GM13976 (cell line): ENCODE measurements at places on chromosomes 2 and 18.

DNA sequence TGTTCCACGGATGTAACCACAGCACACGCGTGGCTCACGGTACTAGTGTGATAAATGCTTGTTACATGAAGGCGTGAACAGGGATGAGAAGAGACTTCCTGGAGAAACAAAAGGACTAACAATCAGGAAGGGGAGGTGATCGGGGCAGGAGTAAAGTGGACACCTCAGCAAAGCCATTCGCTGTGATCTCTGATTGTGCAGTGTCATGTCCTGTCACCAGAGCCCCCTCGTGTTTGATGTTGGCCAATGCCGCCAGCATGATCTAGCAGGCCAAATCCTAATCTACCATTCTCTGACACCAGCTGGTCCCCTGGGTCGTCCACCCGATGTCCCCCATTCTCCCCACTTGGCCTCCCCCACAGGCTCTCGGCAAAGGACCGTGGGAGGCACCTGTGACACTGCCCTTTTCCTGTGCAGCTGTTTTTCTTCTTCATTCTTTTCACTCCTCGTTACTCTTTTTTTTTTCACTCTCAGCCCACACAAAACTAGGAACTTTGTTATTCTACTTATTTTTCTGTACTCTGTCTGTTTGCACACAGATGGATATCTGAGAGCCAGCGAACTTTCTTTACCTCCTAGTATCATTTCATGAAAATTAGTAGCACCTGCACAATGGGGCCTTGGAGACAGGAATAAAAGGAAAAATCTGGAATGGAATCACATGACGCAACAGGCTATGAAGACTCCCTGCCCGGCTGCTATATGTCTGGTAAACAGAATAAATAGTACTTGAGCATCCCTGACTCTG is 146.8 kb downstream of the TGIF1 start:
- DNase-seq: peak; percentile 69

DNA sequence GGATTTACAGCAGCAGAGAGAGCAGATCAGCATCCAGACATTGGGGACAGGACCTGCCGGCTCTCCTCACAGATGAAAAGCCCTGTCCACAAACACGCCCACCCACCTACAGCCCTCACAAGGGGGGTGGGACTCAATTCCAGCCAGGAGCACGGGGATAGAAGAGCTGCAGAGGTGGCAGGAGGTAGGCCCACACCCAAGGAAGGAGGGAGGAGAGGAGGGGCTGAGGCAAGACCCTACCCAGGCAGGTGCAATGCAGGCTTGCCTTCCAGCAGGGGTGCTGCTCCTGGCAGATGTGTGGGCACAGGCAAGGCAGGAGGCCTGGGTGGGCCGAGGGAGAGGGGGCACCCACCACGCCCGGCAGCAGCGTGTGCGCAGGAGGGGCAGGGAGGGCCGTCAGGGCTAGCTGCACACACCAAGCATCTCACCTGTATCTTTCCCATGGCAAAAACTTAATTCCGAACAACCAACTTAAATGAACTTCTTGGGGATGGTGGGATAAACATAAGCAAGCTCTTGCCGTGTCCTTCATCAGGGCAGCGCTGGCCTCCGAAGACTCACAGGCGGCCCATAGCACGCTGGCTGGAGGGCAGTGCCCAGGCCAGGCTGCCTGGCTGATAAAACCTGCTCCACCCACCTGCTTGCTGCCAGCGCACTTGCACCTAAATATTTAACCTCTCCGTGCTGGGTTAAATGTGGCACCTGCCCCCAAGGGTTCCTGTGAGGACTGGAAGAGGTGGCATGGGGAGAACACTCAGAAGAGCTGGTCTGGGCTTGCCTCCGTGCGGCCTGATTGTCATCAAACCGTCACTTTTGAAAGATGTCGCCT is 219.5 kb downstream of the HDAC4 start:
- DNase-seq: no peak

DNA sequence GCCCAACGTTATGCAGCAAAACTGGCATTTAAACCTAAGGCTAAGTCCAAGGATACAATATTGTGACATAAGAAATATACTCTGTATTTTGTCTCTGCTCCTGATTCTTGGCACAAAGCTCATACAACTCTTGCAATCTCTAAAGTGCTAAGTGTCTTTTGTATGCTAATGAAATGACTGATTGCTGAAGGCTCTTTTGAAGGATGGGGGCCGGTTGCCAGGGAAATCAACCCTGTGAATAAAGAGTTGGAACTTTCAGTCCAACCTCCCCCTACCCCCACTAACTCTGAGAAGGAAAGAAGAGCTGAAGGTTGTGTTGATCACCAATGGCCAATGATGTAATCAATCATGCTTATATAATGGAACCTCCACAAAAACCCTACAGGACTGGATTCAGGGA is 40.3 kb downstream of the SESTD1 start:
- no peak for DNase-seq

DNA sequence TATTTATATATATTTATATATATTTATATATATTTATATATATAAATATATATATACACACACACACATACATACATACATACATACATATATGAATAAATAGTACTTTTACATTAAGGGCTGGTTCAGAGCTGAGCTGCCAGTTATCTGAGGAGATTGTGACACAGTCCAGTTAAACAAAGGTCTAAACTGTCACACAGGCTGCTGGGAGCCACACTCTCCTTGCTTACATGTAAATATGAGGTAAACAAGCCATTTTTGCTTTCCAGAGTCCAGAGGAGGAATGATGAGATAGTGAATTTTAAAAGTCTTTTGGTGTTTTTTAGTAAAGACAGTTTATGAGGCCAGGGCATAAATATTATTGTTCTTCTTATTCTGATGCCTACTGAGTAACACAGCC is 377.5 kb upstream of the PIK3C3 start:
- DNase-seq: no peak

DNA sequence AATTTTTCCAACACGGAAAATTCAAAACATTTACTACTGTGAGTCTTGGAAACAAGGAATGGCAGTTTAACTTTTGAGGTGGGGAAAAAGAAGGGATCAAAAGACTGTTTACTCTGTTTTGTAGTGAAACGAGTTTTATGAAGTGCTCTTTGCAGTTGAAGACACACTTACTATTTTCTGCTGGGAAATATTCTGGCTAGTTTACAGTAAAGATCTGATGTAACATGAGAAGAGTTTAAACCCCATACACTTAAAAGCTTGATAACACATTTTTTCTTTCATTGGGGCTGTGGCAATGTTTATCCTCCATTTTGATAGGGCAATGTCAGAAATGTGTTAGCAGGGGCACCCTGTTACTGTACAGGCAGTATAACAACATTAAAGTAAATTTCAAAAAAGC is 124.9 kb upstream of the SMAD7 start:
- no peak for DNase-seq

- peak; percentile 56 for DNase-seq
Measured at GRCh38 chr2:239293775-239294430, 106.9 kb downstream of the HDAC4 start.

- DNase-seq: no peak
Measured at GRCh38 chr2:20914087-20914486, 91.2 kb upstream of the LDAH start.

DNA sequence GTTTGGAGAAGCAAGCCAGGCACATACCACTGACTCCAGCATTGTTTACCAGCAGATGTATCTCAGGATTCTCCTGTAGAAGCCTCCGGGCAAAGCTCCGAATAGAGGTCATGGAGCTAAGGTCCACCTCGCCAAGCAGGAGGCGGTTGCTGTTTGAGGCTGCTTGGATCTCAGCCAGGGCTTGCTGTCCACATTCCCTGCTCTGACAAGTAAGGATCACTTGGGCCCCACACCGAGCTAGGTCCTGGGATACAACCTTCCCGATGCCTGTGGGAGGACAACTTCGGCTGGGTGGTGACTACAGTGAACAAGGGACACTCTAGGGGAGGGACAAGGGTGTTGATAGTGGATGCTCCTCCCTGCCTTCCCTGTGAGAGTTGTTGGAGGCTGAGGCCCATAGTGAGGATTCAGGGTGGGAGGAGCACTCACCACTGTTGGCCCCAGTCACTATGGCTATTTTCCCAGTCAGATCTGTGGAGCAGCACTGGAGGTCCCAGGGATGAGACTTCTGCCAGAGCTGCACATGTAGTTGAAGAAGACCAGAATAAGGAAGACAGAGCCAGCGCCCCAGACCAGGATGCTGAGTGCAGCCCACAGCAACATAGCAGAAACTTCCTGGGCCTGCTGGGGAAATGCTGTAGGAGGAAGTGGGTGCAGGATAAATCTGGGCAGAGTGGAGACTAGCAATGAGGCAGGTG is 8.3 kb downstream of the C2orf81 start:
- DNase-seq: no peak

GRCh38 chr18:55654986-55655385 is 67.0 kb upstream of the TCF4 start:
- no peak for DNase-seq

DNA sequence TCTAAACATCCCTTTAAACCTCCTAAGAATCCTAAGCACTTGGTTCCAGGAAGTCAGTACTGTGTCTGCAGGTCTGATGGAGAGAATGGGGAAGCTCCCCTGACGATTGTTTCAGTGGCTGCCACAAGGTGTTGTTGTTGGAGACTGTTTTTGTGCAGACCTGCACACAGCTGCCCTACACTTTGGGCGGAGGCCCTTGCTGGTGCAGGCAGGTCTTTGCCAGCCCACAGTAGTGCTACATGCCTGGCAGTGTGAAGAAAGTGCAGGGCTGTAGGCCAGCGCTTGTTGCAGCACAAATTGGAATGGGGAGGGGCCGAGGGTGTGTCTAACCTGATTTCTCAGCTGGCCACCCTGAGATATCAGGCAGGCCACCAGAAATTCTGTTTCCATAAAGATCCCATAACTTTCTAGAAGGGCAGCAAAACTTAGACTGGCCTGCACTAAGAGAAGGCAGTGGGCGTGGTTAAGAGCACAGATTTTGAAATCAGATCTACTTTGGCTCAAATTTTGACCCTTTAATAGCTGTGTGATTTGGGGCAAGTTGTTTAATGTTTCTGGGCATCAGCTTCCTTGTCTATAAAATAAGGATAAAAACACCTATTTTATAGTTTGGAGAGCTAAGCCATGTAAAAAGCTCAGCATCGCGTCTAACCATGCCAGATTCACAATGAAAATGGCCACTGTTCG is 83.7 kb upstream of the SLC1A4 start:
- no peak for DNase-seq

DNA sequence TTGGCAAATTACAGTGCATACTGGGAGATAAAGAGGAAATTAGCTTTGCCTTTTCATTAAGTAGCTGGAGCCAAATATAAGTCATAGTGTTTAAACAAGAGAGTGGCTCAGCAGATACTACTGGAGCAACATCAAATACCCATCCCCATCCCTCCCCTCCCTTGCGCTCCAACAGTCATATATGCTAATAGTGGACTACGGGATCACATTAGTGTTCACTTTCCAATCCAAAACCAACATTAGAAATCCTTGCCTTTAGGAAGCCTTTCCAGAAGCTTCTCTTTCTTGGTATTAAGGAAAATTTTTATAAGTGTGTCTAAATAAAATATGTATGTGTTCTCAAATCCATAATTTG is 1669.3 kb downstream of the SUCLG1 start:
- no peak for DNase-seq
